ENCODE measurements at places on chromosomes 3 and 15.

GRCh38 chr15:84982301-84982920, 755 bp downstream of the PDE8A start:
- DNase-seq, result peak; percentile 53

GRCh38 chr15:83062768-83063180, 4.3 kb downstream of the BTBD1 start:
- no peak for DNase-seq

GRCh38 chr15:78616506-78616905, 4.3 kb downstream of the CHRNA3 start:
- no peak for DNase-seq

- no peak for DNase-seq
Observed at GRCh38 chr15:101613130-101614000, 38.8 kb downstream of the TM2D3 start.

- no peak for DNase-seq
Observed at GRCh38 chr3:169579116-169579710, 84.3 kb downstream of the MECOM start.

DNA sequence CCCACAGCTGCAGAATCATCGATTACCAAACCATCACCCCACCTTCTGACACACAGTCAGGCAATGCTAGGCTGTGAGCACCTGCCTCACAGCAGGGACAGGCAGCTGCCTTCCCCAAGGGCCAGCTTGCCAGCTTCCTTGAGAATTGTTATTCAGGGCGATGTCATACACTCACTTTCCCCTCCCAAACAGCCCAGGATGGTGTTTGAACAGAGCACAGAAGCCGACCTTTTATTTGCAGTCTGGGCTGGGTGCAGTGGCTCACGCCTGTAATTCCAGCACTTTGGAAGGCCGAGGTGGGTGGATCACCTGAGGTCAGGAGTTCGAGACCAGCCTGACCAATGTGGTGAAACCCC, 84.5 kb upstream of the HERC1 start:
- no peak for DNase-seq

DNA sequence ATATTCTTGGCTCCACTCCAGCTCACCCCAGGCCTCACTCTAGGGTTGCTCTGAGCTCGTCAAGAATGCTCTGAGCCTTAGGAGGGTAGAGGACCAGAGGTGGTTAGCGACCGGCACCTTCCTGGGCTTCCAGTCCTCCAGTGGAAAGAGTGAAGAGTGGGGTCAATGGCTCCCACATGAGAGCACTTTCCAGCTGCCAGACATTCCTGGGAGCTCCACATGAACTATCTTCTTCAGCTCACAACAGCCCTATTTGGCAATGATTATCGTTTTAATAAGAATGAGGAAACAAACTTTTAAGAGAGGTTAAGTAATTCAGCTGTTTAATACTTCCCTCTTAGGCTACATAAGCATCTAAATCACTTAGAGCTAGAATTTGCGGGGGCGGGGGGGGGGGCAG, 139.3 kb downstream of the STT3B start:
- no peak for DNase-seq

GRCh38 chr15:36186376-36186775, 393.1 kb upstream of the CDIN1 start:
- no peak for DNase-seq

GRCh38 chr3:52453496-52454249, at the start of gene TNNC1:
TSS of gene TNNC1 (minus strand) at chr3:52454041. CDS start at chr3:52454015, 26 bp downstream.
- no peak for DNase-seq

GRCh38 chr15:50244959-50245624, 20.4 kb downstream of the HDC start:
- no peak for DNase-seq

GRCh38 chr15:52764731-52765130, 25.4 kb downstream of the ONECUT1 start:
- no peak for DNase-seq

DNA sequence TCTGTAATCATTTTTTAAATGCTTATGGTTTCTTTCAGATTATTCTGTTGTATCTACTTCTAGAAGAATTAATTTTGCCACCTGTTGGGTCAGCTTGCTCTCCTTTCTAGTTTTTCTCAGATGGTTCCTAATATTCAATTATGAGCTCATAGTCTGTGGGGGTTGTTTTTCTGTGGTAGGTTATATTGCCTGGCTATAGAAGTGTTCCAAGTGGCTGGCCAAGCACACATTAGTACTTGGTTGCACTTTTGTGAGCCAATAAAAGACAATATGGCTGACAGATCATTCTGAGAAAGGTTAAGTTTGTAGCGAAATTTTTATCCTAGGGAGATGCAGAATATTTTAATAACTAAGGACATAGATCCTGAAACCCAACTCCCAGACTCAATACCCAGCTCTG, 31.8 kb upstream of the FSIP1 start:
- DNase-seq, result no peak

DNA sequence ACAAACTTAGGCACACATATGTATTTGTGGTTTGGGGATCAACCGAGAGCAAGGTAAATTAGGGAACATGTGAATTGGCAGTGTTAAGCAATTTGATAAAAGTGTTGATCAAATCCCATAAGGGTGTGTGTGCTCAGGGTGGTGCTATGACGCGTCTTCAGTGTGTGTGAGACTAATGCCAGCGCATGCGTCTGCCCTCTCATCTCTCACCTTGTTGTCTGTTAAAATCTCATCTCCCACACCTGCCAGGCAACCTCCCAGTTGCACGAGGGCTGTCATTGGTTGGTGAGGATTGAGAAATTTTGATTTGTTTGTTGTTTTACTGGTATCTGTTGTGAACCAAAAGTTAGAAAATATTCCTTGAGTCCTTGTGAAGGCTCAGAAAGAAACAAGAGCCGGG, 137.2 kb upstream of the ICE2 start:
- no peak for DNase-seq

DNA sequence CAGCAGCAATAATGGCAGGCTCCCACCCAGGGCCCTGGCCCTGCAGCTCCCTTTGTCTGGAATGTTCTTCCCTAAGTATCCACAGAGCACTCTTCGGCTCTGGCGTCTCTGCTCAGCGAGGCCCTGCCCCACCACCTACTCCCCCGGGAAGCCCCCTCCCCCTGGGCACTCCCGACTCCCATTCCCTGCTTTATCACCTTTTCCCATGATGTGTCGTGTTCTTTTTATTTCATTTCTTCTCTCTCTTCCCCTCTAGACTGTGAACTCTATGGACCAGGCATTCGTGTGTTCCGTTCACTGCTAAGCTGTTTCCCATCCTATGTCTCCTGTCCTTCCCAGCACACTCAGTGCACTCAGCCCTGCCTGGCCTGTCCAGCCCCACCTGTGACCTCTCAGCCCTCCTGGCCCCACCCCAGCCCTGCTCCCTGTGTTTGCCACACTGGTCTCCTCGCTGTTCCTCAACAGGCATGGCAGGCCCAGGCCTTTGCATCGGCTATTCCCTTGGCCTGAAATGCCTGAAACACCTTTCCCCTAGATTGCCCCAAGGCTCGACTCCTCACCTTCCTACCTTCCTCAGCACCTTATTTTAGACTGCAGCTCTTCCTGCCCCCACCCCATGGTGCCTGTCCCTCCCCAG, 107.4 kb downstream of the TPRA1 start:
- no peak for DNase-seq

DNA sequence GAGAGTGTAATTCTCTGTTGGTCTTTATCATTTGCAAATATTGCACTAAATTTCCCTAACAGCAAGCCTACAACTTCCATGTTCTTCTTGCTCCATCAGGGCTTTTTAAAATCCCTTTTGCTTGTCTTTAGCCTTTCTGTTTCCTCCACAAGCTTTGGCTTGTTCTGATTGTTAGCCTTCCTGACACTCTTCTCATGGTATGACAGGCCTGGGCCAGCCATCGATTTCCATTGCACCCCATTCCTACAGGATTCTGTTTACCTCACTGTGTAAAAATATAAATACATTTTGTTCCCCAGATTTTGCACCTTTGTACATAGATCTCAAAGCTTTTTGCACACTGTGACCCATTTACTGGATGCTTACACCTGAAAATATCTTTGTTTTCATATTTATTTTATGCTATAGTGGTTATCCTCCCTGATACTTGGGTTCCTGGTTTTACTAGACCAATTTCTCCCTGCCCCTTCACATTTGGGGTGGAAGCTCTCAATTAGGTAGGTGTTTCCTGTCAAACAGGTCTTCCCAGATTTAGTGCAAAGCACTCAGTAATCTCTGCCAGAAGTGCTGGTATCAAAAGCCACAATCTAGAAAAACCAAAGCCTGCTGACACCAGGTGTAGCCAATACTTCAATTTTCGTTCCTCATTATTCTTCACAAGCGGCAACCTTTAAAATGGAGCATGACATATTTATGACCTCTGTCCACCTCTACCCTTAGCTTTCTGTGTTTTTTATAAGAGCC, 57.9 kb upstream of the PPP2R3A start:
- DNase-seq, result no peak

- DNase-seq, result no peak
Observed at GRCh38 chr3:16146015-16146730, 28.3 kb upstream of the GALNT15 start.

DNA sequence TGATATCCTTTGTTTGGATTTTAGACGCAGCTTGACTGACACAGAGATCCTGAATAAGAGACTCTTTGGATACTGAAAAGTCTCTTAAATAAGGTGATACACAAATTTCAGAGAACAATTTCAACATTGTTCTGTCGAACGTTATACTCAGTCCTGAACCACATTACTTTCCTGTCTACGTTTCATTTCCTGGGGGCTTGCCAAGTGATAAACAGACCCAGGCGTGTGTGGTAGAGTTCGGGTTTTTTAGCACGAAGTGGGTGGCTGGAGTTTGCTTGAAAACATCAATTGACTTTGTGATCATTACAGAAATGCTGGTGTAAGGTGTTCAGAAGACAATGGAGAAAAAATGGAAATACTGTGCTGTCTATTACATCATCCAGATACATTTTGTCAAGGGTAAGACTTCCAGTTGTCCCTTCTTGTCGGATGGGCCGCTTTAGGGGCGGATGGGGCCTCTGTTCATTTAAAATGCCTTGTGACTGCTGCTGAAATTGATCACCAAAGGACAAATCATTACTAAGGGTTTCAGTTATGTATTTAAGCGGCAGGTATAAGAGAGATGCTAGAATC, at the start of gene CD96:
TSS of gene CD96 (plus strand) at position 287 of the 573 bp plus-strand sequence. CDS start at position 339, 52 bp downstream.
- DNase-seq, result peak; percentile 48
